ENCODE measurements at places on chromosomes 16 and 17. TPM values are rescaled to one million over a fixed set of nuclear protein-coding genes. Genes with fewer than 3 reads are reported as not detected.

The HCRT gene
- not detected for total RNA-seq

The CSH1 gene
- not detected for total RNA-seq

The ERBB2 gene
- 5.8 TPM for total RNA-seq

The FGF11 gene
- total RNA-seq = 6.9 TPM

The NPIPB13 gene
- 10.5 TPM for total RNA-seq

The PIK3R6 gene
- 1.8 TPM for total RNA-seq

The BAIAP3 gene
- 0.57 TPM for total RNA-seq

The CACNG5 gene
- not detected for total RNA-seq

The PRM2 gene
- total RNA-seq = not detected

The IGFALS gene
- total RNA-seq = not detected

The IRF8 gene
- total RNA-seq = 227 TPM

The ZPBP2 gene
- total RNA-seq = 0.19 TPM

The MTSS2 gene
- 1.6 TPM for total RNA-seq

The GPRC5C gene
- total RNA-seq = 0.97 TPM

The PYY gene
- not detected for total RNA-seq

The KRTAP3-1 gene
- not detected for total RNA-seq

The ETV4 gene
- 3.3 TPM for total RNA-seq

The NEK8 gene
- 4.0 TPM for total RNA-seq

The GAS2L2 gene
- total RNA-seq = not detected

The SGCA gene
- not detected for total RNA-seq

The ENPP7 gene
- total RNA-seq = not detected

The FASN gene
- 239 TPM for total RNA-seq

The AANAT gene
- not detected for total RNA-seq

The TLCD3B gene
- 3.7 TPM for total RNA-seq

The KRTAP2-1 gene
- not detected for total RNA-seq

The TRPV2 gene
- total RNA-seq = 35.6 TPM
